ENCODE measurements at places on chromosomes 12 and 14.

DNA sequence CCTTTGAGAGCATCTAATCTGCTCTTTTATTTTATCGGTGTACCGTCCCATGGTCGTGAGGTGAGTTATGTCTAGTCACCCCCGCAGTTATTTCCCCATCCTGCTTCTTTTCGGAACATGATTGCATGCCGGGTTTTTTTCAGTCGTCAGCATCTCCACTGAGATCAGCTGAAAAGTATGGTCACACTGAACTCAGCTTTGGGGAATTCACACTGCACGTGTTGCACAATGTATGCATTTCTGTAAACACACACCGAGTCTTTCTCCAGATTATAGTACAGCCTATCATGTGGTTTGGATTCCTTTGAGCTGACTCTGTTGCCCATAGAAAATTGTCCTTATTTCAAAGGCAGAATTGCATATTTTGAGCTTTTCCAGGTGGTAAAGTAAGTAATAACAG is 24.6 kb downstream of the PLXNC1 start:
- no peak for DNase-seq

GRCh38 chr14:51189600-51190376 is 50.3 kb upstream of the TMX1 start:
- DNase-seq, result no peak

DNA sequence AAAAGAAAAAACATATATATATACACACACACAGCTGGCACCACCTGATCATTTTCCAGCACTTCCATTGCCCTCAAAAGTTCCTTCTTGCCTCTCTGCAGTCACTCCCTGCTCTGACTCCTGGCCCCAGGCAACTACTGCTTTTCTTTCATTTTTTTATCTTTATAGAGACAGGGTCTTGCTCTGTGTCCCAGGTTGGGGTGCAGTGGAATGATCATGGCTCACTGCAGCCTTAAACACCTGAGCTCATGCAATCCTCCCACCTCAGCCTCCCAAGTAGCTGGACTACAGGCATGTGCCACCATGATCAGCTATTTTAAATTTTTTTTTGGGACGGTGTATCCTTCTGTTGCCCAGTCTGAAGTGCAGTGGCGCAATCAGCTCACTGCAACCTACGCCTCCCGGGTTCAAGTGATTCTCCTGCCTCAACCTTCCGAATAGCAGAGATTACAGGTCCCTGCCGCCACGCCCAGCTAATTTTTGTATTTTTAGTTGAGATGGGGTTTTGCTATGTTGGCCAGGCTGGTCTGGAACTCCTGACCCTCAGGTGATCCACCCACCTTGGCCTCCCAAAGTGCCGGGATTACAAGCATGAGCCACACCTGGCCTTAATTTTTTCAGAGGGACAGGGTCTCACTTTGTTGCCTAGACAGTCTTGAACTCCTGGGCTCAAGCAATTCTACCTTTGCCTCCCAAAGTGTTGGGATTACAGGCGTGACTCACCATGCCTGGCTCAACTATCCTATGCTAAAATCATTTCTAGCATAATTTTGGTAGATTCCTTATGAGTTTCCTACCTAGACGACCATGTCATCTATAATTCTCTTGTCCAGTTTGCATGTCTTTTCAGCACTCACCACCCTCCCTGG is 7.8 kb downstream of the HSP90AA1 start:
- DNase-seq, result no peak

DNA sequence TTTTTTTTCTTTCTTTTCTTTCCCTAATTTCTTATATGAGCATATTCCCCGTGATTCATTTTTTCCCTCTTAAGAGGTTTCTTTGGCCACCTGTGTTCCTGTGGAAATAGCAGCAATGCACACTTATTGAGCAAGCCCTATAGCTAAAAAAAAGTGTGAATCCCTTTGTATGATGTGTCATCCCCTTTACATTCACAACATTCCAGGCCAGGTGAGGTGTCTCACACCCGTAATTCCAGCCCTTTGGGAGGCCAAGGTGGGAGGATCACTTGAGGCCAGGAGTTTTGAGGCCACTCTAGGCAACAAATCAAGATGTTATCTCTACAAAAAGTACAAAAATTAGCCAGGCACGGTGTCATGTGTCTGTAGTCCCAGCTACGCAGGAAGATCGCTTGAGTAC is 700.4 kb upstream of the TBX3 start:
- no peak for DNase-seq

DNA sequence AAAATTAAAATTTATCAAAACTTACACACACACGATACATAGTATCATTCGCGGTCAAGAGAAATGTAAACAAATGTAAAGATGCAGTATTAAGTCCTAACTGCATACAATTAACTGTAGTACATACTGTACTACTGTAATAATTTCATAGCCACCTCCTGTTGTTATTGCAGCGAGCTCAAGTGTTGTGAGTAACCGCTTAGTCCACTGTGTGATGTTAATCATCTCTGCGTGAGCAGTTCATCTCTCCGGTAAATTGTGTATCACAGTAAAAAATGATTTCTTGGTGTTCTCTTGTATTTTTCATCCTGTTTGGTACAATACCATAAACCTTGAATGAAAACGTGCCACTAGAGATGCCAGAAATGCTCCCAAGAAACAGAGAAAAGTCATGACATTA is 6.5 kb downstream of the EPS8 start:
- DNase-seq, result no peak

GRCh38 chr12:110732572-110732971 is 10.1 kb downstream of the PPP1CC start:
- no peak for DNase-seq

DNA sequence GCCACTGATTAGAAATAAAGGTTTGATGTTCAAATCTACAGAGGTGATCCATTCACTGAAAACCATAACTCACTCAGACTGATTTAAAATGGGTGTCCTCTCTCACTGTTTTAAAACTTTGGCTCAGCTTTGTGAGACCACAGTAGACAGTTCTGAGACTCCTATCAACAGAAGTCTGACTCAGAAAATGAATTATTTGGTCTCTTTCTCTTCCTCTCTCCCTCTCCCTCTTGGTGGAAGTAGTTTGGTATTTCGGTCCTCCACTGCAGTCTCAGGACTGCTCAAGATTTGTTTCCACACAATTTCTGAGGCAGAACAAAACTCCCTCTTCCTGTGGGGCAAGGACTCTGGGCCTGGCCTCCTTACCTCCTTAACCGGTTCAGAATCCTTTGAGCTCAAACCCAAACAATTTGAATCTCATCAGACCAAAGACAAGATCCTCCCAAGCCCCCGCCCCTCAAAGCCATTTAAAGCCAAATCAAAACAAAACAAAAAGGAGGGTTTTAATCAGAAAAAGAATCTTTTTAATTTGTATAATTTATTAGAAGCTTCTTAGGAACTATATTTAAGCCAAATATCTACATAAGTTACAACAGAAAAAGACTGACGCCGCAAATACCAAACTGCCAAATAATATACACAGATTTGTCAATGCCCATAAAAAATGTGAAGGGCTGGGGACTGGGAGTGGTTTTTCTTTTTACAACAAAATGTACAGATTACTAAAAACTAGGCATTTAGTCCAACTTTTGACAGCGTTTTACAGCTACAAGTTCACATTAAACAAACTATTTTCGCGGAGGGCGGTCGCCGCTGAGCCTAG is 3.9 kb downstream of the NKX2-1 start:
- no peak for DNase-seq

DNA sequence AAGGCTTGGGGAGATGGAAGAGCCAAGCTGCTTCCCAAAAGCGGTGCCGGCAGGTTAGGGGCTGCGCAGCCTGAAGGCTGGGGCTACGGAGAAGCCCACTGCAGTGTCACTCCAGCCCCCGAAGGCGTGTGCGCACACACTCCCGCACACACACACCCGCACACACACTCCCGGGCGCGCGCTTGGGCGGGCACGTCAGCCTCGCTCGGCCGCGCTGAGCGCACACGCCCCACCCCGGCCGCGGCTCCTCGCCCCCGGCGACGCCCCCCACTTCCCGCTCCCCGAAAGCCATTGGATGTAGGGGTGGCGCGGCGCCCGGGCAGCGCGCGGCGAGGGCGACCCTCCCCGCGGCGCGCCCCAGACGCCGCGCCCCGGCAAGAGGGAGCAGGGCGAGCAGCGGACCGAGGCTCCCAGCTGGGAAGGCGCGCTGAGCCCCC is at the start of gene KCNK10:
TSS of gene KCNK10 (minus strand) at position 184 of the 437 bp plus-strand sequence. CDS start 471 bp downstream, outside the sequence.
- no peak for DNase-seq

Measured in stimulated activated CD8-positive, alpha-beta memory T cell treated with anti-CD3 and anti-CD28 coated beads, Interleukin-2, amount 100 ng/mL, for 1 hour (primary cell).